NCI-H2029 (cell line): ENCODE measurements at places on chromosomes 5 and 9.

DNA sequence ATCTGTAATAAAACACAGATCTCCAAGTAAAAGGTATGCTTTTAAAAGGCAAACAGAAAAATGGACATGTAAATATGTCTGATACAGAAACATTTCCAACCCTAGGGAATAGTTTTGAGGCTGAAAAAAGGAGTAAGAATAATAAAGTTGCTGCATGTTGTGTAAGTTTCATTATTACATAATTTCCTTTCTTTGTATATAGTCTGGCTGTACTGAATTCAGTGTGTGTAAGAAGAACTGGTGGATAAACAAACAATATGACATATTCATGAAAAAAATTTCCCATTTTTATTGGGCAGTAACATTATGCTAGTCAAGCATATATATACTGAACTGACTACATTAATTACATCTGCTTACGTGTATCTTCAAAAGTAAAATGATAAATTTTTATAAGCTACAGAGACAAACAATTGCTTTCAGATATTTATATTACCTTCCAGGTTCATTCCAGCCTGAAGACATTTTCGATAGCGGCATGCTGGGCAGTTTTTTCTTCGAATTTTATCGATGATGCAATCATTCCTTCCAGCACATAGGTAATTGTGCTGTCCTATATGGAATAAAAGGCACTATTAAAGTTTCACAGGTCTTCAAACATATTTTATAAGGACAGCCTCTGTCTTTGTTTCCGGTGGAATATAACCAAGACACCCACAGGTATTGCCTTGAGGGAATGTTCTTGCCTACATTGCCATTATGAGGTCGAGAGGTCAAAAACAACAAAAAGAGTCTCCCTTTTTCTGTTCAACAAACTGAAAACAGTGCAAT, 93.6 kb downstream of the NR3C1 start:
- no peak for DNase-seq

DNA sequence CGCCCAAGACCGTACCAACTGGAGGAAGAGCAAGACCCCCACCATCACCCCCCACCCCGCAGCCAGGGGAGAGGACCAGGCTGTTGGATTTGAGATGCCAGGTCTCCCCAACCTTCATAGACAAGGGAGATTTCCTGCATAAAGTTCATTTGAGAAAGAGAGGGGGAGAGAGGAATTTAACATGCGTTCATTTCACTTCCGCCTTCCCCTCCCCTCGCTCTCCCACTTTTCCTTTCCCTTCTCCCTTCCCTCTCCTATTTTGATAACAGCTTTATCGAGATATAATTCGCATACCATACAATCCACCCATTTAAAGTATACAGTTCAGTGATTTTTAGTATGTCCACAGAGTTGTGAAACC, 4.2 kb upstream of the NKX2-5 start:
- no peak for DNase-seq

GRCh38 chr5:170039830-170040229, 59.5 kb upstream of the INSYN2B start:
- DNase-seq, result no peak

GRCh38 chr9:17597977-17598376, 19.1 kb downstream of the SH3GL2 start:
- no peak for DNase-seq

GRCh38 chr9:130107234-130107861, 53.6 kb downstream of the GPR107 start:
- DNase-seq, result peak; percentile 70

DNA sequence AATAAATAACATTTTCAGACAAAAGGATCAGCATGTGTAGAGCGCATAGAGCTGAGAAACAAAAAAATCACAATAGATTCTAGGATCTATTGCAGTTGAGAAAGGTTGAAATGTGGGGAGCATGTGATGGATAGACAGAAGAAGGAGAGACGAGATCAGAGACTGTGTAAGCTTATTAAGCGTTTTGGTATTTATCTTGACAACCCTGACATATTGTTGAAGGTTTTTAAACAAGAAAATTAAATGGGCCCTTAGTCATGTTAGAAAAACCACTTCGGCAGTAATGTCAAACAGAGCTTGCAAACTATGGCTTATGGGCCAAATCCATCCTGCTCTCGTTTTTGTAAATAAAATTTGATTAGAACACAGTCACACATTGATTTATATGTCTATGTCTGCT, 200.5 kb upstream of the KLF4 start:
- no peak for DNase-seq

DNA sequence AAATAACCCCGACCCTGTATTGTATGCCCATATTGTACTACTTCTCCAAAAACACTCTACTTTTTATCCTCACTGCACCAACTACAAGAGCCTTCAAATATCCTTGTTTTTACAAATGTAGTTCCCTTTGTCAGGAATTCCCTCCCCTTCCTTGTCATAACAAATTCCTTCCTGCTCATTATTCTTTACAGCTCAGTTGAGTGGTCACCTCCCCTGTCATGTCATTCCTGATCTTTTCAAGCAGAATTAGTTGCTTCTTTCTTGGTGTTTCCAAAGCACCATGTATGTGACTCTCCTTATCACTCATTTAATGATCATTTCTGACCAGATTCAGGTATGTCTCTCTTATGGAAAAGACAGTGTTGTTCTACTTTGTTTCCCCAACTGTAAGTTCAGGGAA, 194.2 kb upstream of the SMC2 start:
- no peak for DNase-seq

- DNase-seq, result no peak
Measured at GRCh38 chr5:115817386-115817785, 927 bp upstream of the CDO1 start.

DNA sequence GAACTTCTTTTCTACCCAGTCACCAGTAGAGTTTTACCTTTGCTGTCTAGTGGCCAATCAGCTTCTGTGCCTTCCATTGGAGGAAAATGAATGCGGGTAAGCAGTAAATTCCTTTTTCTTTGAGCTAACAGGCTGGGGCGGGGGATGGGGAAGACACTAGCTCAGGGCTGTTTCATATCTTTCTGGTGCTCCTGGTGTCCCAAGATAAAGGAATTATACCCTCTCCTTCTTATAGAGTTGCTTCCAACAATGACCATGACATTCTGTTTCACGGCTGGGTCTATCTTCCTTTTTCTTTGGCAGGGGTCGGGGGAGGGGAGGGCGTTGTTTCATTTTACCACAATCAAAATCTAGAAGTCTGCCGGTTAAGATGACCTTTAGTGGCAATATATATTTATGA, 51.2 kb upstream of the RPS23 start:
- DNase-seq, result no peak

DNA sequence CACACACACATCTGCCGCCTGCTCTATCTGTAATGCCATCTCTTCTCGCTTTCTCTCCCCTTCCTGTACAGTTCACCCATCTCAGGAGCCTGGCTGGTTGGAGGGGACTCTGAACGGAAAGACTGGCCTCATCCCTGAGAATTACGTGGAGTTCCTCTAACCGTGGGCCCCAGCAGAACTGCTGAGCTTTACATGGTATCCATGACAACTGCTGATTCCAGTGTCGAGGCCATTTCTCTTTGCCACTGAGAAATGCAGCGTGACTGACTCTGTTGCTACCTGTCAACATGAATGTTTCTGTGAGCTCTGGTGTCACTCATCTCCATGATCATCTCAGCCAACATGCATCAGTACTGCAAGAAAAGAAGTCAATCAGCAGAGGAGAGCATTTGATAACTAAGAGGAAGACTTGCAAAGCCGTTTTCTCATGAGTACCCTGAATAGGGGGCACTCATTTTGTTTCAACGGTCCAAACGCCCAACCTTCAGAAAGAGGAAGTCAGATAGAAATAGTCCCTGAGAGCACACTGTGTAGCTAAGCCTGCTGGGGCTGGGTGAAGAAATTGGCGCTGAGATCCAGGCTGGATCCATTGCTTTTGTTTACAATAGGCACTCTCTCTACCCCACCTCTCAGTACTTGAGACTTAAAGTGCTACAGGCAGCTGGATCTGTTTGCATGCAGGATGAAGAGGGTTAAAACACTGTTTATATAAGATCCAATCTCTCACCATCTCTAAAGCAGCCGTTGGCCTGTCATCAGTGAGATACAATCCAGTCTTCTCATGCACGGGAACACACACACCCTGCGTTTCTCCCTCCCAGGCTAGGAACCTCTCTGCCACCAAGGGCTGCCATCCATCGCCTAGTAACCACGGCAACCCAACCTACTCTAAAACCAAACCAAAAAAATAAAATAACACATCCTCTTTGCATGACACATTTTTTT, 180.9 kb downstream of the NR3C1 start:
- DNase-seq, result peak; percentile 96

DNA sequence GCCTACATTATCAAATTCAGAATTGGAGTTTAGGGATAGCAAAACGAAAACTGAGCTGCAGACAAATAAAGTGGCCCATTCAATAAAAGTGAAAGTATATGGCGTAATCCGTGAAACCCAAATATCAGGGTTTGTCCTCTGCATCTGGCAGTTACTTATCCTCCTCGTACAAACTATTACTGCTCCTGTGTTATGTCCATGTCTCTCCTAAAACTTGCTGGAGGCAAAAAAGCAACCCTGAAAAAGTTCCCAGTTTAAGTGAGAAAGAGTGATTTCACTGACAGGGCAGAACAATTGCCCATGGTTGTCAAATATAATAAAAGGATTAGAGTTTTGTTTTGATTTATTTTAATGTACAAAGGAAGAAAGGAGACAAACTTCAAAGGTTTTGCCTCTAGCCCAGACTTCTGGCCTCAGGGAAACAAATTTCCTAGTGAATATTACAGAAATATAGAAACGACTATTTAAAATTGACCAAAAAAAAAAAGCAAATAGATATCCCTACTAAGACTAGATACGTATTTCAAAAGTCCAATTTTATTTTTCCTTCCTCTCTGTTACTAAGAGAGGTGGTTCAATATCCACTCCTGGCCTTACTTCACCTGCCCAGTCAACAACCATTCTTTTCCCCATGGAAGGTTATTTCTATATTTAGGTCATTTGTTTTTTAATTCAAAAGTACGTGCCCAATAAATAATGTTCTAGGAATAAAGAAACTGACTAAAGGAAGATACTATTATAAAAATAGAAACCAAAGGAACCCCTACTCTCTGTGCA, 50.0 kb downstream of the NFIB start:
- no peak for DNase-seq

DNA sequence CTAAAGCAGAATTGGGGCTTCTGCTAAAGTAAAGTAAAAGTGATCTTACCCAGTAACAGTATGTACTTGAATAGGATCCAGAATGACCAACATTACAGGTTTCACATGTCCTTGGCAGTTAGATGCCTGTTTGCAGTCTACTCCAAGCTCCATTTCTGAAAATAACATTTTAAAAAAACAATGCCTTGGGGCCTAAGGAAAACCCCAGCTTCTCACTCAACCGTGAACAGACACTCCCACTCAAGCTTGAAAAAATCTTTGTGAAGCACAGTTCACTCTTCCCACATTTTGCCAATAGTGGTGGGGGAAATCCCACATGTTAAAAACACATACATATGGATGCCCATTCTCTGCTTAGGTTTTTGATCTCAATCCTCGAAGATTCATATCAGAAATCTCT, 304.1 kb downstream of the ARRDC3 start:
- DNase-seq, result no peak

DNA sequence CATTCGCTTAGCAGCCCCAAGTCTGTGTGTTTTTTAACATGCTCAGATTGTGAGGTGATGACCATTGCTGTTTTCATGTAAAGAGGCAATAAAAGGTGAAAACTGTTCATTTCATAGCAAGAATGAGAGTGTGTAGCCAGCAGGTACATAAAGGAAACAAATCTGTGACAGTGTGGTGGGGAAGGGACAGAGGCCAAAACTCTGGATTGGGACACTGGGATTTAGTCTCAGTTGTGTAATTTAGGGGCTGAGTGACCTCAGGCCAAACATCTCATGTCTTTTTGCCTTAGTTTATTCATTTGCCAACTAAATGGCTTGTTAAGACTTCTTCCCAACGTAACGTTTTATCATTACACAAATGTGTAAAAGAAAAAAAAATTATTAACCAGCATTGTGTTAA, 47.0 kb downstream of the KCNN2 start:
- no peak for DNase-seq

DNA sequence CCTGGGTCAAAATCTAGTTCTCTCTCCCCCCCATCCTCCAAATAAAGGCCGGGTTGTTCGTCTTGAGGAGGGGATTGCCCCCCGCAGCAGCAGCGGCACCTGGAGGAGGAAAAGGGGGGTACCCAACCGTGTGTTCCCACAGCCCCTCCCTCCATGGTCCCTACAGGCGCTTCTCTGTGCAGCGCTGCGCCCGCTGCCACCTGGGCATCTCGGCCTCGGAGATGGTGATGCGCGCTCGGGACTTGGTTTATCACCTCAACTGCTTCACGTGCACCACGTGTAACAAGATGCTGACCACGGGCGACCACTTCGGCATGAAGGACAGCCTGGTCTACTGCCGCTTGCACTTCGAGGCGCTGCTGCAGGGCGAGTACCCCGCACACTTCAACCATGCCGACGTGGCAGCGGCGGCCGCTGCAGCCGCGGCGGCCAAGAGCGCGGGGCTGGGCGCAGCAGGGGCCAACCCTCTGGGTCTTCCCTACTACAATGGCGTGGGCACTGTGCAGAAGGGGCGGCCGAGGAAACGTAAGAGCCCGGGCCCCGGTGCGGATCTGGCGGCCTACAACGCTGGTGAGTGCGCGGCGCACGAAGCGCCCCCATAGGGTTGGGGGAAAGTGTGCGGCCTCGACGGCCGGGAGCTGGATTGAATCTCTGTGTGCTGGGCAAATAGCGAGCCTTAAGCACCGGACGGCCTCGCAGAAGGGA, 3.5 kb downstream of the LHX2 start:
- DNase-seq, result no peak

- no peak for DNase-seq
Measured at GRCh38 chr5:59789197-59789596, 104.3 kb downstream of the PDE4D start.

DNA sequence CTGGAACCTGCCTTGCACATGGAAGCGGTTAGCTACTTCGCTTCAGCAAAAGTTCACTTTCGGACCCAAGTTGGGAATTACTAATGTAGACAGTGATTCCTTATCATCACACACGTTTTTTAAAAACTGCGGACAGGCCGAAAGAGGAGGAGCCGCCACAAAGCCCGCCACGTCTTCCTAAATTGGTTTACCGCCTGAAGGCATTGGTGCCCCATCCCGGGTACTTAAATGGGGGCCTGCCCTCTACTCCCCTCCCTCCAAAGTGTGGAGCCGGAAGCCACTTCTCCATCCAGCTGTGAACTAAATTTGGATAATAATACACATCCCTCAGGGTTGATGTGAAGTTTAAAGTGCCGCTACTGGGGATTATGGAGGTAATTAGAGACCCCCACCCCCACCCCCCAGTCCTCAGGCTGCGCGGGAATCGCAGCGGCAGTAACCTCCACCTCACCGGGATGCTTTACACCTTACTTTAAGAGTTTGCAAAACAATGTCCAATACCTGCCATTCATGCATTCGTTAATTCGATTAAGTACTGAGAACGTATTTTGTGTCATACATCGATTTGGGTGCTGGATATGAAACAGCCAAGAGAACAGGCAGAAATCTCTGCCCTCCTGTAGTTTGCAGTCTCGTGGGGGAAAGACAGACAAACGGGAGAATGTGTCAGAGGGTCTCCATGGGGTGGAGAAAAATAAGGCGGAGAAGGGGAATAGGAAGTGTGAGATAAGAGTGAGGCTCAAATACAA, 937 bp upstream of the MACROH2A1 start:
- DNase-seq, result no peak
